ENCODE measurements at places on chromosomes 6 and 20.

GRCh38 chr20:62949153-62949821 is 3.2 kb upstream of the SLC17A9 start:
- DNase-seq = no peak

GRCh38 chr6:26477426-26477825 is 19.7 kb downstream of the BTN2A1 start:
- DNase-seq = no peak

DNA sequence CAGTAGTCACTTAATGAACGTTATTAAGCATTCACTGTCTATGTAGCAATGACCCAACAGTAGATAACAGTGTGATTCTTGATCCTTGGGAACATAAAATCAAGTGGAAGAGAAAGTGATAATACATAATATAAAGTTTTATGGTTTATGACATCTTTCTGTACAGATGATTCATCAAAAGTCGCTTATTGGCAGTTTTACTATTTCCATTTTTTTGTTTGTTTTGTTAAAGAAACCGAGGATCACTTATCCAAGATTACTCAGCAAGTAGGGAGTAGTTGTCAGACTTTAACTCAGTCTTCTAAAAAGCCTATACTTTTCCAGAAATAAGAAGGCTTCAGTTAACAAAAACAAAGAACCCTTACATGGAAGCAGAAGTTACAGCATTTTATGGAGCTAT is 260.8 kb downstream of the ZFAND3 start:
- no peak for DNase-seq

DNA sequence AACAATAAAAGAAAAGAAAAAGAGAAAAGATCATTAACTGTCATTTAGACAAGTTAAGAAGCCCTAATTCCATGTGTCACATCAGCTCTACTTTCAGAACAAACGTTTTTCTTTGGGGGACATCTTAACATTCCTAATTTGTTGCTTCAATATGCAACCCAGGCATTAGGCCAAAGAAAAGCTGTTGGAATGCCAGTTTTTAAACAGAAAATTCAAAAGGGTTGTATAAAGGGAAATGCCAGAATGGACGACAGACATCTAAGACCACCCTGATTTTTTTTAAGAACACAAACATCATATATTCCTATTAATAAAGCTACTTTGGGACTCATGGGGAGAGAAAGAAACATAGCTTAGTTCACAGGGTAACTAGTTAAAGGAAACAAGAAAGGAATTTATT is 315.0 kb downstream of the GMDS start:
- no peak for DNase-seq

DNA sequence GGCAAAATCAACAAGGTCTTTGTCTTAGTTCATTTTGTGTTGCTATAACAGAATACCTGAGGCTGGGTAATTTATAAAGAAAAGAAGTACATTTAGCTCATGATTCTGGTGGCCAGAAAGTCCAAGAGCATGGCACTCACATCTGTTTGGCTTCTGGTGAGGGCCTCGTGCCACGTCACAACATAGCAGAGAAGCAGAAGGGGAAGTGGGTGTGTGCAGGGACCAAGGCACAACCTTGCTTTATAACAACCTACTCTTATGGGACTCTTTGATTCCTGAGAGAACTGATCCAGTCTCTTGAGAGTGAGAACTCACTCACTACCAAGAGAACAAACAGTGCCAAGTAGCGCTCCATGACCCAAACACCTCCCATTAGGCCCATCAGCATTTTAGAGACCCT is 25.4 kb downstream of the GABRR2 start:
- no peak for DNase-seq

- no peak for DNase-seq
Observed at GRCh38 chr6:79559706-79560105, 22.5 kb upstream of the LCA5 start.

- no peak for DNase-seq
Observed at GRCh38 chr6:6884916-6885315, 222.8 kb upstream of the RREB1 start.

DNA sequence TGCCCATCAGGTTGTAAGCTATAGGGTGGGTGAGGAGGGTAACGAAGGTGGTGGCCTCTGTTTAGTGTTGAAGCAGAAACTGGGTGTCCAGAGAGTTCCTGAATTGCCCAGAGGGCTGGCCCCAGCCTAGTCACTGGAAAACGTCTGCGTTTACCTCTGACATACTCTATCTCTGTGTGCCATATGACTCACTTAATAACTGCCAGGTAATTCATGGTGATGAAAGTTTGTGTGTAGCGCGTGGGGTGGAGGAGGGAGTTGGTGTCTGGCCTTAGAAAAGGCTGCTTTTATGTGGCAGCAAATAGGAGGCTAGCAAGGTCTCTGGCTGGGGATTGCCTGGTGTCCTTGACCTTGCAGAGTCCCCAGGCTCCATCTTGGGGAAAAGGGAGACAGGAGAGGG is 47.3 kb downstream of the SLC35D3 start:
- DNase-seq = no peak

- no peak for DNase-seq
Observed at GRCh38 chr6:137224799-137225198, 5.6 kb upstream of the IFNGR1 start.

GRCh38 chr20:45935416-45936046 is 1.0 kb downstream of the PCIF1 start:
- DNase-seq = no peak

GRCh38 chr6:123966618-123967017 is 163.0 kb downstream of the NKAIN2 start:
- DNase-seq = no peak

DNA sequence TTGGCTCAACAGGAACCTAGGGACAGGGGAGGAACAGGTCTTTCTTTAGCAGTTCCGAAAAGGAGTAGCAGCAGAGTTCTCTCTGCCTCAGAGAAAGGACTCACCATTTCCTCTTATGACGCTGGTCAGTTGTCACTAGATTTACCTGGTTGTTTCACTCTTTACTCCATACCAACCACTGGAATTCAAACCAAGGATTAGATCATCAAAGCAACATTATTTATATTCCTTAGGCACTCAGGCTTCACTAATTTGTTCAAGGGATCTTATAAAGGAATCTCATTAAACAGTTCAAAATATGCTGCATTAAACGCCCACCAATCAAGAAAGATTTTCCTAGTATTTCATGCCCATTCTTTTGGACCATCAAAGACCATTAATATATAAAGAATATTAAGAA is 1129.5 kb upstream of the MAP3K7 start:
- no peak for DNase-seq

GRCh38 chr6:53615633-53616449 is 49.7 kb downstream of the KLHL31 start:
- DNase-seq = no peak

DNA sequence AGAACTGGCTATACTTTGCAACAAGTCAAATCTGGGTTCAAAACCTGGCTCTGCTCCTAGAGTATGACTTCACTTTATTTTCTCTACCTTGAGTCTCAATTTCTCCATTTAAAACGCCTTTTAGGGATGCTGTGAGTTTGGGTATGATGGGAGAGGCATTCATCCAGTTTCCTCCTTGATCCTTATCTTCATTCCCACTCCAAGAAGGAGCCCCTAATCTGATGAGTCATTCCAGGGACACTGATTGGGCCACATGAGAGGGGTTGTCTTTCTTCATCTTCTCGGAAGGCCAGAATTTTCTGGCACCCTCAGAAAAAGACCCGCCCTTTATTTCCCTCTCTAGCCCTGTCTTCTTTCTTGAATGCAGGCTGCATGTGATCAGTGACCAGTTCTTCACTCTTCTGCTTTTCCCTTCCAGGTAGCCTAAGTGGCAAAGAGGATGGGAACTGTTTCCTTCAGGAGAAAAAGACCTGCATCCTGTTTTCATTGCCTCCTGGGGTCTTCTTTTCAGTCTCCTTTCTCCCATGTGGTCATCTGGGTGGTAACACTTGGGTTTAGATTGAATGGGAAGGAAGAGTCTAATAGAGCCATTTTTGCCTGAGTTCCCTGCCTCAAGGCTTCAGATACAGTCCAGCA is 32.1 kb upstream of the PNRC1 start:
- no peak for DNase-seq

DNA sequence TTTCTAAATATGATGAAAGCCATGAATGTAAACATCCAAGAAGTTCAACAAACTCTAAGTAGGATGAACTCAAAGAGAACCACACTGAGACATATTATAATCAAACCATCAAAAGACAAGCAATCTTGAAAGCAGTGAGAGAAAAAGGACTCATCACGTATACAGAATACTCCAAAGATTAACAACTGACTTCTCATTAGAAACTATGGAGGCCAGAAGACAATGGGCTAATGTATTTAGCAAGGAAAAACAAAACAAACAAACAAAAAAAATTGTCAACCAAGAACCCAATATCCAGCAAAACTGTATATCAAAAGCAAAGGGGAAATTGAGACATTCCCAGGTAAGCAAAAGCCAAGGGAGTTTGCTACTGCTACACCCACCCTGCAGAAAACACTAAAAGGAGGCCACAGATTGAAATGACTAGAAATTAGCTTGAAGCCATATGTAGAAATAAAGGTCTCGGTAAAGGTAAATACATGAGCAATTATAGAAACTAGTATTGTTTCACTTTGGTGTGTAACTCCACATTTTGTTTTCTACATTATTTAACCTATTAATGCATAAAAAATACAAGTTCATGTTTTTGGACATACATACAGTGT is 301.1 kb upstream of the QKI start:
- DNase-seq = no peak

- no peak for DNase-seq
Observed at GRCh38 chr6:5537132-5537531, 275.8 kb downstream of the FARS2 start.

- DNase-seq = no peak
Observed at GRCh38 chr6:133187657-133188453, 53.3 kb upstream of the EYA4 start.

DNA sequence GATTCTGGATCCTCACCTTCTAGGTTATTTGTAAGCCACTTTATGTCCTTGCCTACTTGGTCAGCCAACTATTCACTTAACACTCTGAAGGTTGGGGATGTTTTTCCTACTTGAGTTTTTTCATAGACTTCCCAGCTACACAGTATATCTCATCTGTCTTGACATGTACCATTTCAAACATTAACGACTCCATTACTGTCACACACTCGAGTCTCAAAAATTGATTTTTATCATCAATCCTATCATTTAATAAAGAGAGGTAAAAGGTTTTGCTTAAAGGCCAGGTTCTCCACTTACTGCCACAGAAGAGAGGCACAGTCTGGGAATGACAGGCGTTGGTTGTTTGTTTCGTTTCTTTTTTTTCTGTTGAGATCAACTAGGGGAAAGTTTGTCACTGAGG is 38.2 kb upstream of the LAMP5 start:
- DNase-seq = no peak

GRCh38 chr6:52385074-52385473 is 23.1 kb downstream of the PAQR8 start:
- no peak for DNase-seq

DNA sequence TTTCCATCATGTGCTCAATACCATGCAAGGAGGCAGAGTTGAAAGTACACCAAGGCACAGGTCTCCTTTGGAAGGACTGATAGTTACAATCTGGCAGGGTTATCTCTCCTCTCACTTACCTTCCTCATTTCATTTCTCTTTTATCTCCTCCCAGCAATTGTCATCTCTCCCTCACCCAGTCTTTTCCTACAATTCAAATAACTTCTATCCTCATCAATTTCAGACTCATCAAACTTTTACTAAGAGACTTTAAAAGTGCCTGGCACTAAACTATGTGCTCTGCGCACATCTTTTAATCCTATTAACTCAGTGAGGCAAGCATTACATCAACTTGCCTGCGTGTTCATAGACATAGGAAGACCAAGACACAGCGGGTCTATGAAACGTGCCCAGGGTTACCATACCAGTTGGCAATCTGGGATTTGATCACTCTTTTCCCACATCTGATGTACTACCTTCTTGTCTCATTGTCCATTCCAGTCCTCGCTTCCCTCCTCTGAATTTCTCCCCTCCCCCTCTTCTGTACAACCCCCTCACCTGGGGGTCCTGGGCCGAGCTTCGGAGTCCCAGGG is 1.2 kb downstream of the VARS1 start:
- no peak for DNase-seq

DNA sequence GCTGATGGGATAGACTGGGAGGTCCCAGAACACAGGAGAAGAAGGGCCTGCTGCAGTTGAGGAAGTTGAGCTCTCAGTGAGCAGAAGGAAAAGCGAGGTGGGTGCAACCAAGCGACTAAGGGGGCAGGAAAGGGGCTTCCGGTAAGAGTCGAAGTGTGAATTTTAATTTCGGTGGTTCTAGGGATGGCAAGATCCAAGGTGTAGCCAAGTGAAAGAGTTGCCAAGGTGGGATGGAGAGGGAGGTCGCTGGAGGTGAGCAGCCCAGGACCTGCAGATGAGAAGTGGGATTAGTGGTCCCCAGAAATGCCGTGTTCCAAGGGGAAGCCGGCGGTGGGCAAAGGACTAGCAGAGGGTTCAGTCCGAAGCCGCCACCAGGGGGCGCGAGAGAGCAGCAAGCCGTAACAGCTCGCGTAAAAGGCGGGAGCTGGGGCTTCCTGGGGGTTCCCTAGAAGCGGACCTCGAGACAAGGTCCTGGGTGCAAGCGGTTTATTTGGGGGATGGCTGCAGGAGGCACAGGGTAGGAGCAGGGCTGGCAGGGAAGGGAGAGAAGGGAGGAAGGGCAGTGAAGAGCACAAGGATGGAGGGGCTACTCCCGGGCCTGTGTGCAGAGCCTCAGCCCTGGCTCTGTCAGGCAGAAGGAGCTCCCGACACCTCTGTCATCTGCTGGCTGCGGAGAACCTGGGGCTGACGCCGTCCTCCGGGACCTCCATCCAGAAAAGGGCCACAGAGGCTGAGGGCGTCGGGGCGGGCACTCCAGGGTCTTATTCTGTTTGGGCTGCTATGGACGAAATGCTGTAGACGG is 103.6 kb downstream of the PAX1 start:
- DNase-seq = no peak

- DNase-seq = no peak
Observed at GRCh38 chr6:31246051-31246521, 25.8 kb downstream of the HLA-C start.

DNA sequence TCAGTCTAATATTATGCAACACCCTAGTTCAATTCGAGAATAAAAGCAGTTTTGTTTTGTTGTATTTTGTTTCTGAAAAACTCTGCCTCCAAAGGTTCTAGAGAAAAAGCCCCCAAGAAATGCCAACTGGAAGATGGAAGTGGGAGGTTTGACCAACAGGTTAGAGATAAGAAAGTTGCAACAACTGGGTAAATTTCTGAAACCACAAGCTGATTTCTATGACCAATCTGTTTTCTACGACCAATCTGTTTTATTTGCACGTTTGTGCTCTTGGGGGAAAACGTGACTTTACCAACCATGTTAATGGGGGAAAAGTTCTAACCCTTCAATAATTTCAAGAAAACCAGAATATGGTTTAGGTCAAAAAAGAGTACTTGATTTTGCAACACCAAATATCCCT is 173.2 kb downstream of the PDE7B start:
- no peak for DNase-seq

Measured in NCI-H1436 treated with DMSO at 0.1 percent for 48 hours (cell line).